ENCODE measurements at places on chromosomes 5 and 9.

GRCh38 chr5:56825222-56825824 is 10.0 kb downstream of the MAP3K1 start:
- no peak for DNase-seq

DNA sequence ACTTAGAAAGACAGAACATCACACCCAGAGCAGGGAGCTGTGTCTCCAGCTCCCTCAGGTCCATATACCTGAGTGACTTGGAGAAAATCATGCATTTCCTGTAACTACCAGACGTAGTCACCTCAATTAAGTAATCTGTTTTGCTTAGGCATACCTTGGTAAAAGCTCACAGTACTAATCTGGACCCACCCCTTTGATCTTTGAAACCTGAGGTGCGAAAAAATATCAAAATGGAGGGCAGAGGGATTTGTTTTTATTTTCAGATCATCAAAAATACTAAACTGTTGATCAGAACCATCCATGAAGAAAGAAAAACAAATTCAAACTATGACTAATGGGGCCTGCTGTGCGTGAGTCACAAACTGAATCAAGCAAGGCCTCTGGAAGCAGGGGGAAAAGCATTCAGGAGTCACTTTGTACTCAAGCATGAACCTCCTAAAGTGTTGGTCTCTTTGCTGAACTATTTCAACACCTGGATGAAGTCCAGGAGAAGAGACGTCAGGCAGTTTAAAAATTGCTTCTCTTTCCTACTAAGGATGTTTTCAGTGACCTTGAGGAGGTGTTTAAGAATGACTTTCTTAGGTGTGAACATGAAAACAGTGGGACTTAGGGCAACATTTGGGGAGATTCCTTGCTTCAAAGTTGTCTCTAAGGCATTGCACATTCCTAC is 76.3 kb downstream of the MUSK start:
- no peak for DNase-seq

GRCh38 chr5:17888155-17888554 is 253.9 kb downstream of the TAF11L14 start:
- no peak for DNase-seq

DNA sequence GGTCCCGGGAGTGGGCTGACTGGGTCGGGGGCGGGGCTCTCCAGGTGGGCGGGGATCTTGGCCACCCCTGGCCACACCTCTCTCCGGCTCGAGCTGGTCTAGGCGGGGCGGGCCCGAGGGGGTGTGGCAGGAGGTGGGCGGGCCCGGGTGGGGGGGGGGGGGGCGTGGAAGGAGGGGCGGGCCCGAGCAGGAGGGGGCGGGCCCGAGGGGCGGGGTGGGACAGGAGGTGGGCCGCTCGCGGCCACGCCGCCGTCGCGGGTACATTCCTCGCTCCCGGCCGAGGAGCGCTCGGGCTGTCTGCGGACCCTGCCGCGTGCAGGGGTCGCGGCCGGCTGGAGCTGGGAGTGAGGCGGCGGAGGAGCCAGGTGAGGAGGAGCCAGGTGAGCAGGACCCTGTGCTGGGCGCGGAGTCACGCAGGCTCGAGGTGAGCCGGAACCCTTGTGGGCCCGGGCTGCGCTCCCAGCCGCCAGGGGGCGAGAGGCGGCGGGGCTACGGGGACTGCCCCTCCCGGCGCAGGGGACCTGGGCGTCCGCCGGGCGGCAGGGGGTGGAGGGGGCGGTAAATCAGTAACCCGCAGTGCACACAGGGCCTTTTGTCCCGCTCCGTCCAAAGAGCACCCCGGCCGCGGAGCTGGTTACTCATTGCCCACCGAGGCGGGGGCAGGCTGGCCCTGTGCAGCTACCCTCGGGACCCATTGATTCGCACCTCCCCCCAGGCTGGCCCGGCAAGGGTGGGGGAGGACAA is at the start of gene FGFR4:
TSS of gene FGFR4 (plus strand) at position 262 of the 744 bp plus-strand sequence. CDS start 2,688 bp downstream, outside the sequence.
- no peak for DNase-seq

DNA sequence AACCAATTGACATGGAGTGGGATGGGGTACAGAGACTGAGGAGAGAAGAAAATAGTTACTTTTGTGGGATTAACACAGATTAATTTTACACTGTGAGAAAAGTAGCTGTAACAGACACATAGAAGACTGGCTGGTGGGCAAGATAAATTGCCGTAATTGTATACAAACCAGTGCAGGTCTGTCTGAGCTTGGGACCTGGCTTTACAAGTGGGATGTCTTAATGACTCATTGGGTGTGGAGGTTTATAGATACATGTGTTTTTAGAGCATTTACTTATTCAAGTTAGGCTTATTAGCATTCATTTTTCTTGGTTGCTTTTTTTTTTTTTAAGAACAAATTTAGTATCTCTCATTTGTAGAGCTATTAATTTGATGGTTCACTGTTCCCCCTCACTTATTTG is 37.5 kb downstream of the SLC44A1 start:
- DNase-seq, result no peak

DNA sequence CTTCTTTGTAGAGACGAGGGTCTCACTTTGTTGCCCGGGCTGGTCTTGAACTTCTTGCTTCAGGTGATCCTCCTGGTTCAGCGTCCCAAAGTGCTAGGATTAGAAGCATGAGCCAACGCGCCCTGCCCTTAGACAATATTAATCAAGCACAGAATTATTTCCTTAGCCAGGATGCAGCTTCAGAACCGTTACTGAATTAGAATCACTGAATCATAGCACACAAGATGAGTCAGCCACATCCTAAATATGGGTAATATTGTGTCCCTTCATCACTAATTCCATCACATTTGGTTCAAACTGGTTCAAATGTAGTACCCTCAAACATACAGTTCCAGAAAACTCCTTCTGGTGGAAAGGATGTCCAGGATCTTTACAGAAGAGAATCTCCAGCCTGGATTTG is 82.7 kb downstream of the BNC2 start:
- DNase-seq, result no peak

DNA sequence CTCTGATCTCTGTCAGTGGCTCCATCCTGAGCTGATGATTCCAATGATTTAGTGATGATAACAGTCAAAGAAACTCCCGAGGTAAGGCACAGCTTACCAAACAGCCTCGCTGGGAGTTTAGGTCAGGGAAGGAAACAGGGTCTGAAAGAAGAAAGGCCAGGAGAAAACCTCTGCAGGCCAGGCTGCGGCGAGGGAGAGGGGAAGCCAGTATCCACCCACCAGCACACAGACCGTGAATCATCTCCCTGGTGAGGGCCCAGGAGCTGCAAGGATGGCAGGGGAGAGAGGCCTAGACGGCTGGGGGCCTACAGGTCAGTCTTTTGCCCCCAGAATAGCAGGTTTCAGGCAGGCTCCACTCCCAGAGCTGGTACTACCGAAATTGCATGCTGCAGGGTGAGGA is 590.5 kb downstream of the CCDC171 start:
- DNase-seq, result no peak

DNA sequence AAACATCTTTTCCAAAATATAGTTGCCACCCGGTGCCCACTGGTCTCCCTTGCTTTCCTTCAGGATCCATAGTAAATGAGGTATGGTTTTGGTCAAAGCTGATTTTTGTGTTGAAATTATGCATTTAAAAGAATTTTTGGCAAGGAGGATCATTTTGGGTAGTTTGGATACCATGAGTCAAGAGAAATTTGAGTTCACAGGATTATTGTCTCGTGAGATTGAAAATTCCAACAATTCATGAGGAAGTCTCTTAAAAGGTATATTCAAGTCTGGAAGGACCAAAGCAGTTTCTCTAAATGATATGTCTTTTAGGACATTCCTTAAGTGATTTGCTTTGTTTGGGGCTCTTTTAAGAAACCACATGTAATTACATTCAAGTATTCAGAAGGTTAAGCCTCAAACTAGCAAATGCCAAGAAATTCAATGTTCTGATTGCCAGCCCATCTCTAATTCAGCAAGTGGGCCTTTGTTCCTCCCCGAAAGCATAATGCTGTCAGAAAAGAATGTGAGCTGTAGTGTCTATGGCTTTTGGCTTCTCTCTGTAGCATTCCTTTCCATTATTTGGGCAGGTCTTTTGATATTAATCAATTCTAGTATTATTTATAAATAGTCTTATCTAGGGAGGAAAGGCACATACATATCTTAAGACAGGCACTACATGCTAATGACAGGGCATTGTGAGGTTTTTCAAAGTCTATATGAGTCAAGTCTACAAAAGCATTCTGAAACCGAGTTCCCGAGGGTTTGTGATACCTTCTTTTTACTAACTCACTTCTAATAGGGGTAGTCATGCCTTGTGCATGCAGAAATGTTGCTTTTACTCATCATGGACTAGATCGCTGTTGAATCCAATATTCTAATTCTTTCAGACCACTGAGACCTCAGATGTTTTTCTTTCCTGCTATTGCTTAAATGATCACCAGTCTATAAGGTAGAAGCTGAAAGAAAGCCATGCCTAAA is 453.9 kb downstream of the ENC1 start:
- DNase-seq, result no peak

DNA sequence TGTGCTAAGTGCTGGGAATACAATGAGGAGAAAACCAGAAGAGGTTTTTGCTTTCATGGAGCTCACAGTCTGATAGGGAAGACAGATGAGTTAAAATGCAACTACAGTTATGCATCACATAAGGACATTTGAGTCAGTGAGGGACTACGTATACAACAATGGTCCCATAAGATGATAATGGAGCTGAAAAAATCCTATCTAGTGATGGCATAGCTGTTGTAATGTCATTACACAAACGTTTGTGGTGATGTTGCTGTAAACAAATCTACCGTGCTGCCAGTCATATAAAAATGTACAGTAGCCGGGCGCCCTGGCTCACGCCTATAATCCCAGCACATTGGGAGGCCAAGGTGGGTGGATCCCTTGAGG is 110.1 kb upstream of the RAD23B start:
- DNase-seq, result no peak

DNA sequence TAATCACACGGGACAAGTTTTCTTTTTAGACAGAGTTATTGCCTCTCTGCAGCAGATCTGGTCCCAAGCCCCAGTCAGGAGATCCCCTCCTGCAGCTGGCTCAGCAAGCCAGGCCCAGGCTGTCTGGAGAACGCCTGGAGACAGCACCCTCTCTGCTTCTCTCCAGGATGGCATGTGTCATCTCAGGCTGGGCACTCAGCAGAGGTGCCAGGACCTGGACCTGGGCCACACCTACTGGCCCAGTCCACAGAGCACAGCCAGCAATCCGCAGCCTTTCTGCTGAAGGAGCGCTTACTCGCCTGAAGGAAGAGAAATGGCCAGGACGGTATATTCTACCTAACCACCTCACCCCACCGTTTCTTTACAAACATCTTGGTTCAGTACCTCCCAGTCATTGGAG is 4.7 kb upstream of the TBC1D9B start:
- DNase-seq, result no peak

DNA sequence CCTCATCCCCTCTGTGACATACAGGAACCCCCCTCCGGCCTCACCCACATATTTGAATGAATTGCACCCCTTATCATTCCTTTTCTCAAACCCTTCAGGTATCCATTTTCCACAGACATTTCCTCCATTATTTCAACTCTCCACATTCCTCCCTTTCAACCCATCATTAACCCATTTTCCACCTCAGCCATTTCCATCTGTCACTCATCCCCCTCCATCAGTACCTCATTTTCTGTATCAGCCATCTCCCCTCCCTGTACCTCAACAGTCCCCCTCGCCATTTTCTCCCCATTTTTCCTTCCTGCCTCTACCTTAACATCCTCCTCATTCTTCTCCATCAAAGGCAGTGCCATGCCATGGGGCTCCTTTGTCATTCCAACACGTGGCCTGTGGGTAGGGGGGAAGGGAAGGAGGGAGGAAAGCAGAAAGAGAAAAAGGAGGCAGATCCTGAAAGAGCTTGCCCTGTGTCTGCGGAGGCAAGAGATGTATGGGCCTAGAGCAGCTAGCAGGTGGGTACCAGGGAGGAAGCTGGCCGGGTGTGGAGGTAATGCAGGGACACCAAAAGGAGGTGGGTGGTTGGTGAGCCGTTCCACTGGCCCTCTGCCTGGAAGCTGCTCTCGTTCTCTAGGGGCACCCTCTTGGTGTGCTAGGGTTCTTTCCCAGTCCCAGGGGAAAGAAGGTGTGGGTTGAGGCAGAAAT is 1.5 kb downstream of the DNAJB5 start:
- DNase-seq, result no peak
